Activated naive CD8-positive, alpha-beta T cell treated with anti-CD3 and anti-CD28 coated beads for 36 hours (primary cell): ENCODE measurements at places on chromosomes 3 and 15. TPM values are rescaled to one million over a fixed set of nuclear protein-coding genes. Genes with fewer than 3 reads are reported as not detected.
A peak's percentile ranks its signal among the peaks of the same experiment; 100 is the strongest.

DNA sequence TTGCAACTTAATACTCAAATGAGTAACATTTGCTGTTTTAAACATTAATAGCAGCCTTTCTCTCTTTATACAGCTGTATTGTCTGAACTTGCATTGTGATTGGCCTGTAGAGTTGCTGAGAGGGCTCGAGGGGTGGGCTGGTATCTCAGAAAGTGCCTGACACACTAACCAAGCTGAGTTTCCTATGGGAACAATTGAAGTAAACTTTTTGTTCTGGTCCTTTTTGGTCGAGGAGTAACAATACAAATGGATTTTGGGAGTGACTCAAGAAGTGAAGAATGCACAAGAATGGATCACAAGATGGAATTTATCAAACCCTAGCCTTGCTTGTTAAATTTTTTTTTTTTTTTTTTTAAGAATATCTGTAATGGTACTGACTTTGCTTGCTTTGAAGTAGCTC, 40.3 kb downstream of the CTNNB1 start:
- no peak for DNase-seq

DNA sequence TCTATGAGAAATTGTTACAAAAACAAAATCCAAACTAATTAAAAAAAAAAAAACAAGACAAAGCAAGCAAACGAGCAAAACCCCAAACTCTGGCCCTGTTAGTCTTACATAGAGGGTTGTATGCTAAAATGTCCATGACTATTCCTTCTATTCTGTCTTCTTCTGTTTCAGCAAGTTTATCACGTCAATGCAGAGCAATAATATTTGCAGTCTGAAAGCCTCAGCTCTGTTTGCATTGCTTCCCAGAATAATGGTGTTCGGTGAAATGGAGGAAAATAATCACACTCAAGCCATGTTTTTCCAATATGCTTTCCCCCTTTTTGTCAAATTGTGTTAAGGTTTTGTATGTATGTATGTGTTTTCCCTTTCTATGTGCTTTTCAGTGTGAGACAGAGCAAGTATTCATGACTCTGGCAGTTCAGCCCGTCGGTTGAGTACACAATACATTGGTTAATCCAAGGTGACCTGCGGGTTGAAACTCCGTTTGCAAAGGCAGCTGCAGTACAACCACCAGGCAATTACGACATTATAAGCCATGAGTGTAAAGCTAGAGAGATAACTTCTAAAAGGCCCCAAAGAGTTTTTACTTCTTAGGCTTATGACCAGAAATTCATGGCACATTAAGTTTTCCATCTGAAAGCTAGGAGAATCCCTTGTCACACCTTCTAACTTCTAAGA, 34.9 kb upstream of the MAGI1 start:
- no peak for DNase-seq

DNA sequence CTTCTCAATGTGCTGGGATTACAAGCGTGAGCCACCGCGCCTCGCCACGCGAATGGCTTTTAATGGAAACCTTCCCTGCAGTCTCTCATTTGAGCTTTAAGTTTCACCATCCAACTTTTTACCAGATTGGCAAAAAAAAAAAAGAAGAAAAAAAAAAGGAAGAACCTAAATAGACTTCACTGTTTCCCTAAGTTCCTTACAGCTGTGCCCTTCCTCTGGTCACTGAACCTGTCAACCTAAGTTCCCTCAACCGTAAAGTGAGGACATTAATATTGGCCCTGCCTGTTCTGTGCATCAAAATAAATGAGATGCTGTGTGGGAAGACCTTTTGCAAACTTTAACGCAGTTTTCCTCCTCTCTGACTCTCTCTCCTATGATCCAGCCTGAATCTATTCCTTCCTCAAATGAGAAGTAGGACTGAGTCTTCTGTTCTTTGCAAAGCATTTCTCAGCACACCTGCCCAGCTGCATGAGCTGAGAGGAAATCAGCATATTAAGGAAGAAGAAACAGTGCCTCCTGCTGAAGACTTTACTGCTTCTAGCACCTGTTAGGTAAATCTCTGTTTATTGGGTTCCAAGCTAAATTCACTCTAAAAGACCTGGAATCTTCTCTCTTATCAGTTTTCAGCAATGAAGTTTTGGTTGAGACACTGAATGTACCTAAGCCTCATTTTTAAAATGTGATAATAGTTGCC, 99.6 kb upstream of the ETV5 start:
- DNase-seq, result no peak

DNA sequence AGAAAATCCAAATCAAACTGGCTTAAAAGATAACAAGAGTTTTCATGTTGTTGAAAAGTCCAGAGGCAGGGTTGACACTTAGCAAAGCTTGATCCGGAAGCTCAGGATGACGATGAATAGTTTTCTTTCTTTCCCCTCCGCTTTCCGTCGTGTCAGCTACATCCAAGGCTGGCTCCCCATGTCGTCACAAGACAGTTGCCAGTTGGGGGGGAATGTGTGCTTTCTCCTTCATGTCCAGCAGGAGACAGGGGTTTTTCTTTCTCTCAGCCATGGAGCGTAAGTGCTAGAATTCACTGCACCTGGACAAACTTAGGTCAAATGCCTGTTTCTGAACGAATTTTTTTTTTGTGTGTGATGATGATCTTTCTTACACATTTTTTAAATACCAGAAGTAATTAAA, 273.8 kb upstream of the RGMA start:
- DNase-seq, result no peak

- peak; percentile 14 for DNase-seq
Observed at GRCh38 chr3:49626101-49626581, 48.0 kb upstream of the APEH start.

GRCh38 chr3:30353711-30354467, 252.5 kb upstream of the TGFBR2 start:
- peak; percentile 53 for DNase-seq

GRCh38 chr3:23198801-23199200, 4.3 kb upstream of the UBE2E2 start:
- no peak for DNase-seq

- DNase-seq, result no peak
Observed at GRCh38 chr15:20106026-20106425, 435.6 kb downstream of the GOLGA6L6 start.

- DNase-seq, result no peak
Observed at GRCh38 chr3:131081224-131081623, 54.5 kb downstream of the NEK11 start.

Gene TMIE
- 0.42 TPM for total RNA-seq
